NCI-H1105 (cell line): ENCODE measurements at places on chromosomes 2 and 18.

DNA sequence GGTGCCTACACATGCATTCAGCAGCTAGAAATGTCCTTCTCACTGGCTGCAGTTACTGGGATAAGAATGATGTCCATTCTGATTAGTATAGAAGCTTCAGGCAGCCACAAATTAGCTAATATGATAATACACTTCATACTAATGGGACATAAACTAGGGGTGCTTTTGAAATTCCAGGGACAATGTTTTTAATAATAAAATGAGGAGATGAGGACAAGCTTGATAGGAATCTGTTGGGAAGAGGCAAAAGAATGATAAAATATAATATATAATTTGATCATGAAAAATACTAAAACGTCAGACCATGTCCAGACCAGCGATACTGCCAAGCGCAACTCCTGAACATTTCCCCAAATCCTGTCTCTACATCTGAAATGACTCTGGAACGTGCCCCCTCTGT lies 157.1 kb downstream of the RIT2 start:
- DNase-seq, result no peak

- no peak for DNase-seq
These were observed 91.4 kb downstream of the COPS8 start for GRCh38 chr2:237177052-237177451.

DNA sequence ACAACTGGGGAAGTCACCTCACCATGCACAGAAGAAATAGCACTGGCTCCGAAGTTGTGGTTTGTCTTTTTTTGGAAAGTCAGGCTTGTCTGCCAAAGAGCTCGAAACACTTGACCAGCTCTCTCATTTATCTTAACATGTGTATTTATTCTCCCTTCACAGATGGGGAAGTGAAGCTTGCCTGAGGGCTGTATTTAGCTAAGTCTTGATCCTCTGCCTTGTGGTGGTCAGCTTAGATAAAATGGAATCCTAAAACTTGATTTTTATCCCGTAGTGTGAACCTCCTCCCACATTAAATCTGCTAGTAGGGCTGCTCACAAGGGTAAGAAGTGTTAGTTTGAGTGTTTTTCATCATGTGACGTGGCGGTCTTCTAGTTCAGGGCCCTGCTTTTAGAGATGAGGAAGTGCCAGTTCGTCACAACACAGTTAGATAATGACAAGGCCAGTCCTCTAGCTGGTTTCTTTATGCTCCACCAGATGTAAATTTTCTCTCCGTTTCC lies 89.7 kb downstream of the TMEM247 start:
- DNase-seq, result no peak

DNA sequence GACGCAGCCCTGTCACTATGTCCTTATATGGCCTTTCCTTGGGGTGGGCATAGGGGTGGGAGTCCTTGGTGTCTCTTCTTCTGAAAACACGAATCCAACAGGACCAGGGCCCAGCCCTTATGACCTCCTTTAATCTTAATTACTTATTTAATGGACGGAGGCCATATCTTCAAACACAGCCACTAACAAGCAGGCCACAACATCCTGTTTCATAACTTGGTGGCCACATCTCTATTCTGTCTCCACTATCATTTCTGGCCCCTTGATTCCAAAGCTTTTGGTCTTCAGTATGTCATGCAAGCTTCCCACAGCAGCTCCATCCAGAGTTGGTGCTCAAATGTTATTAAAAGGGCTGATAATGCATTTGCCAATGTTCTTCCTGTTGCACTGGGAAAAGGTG lies 287.3 kb upstream of the SMIM21 start:
- no peak for DNase-seq

- no peak for DNase-seq
These were observed 95.1 kb downstream of the BAZ2B start for GRCh38 chr2:159521272-159521671.

- DNase-seq, result no peak
These were observed 33.1 kb upstream of the CYP27A1 start for GRCh38 chr2:218748741-218749441.

DNA sequence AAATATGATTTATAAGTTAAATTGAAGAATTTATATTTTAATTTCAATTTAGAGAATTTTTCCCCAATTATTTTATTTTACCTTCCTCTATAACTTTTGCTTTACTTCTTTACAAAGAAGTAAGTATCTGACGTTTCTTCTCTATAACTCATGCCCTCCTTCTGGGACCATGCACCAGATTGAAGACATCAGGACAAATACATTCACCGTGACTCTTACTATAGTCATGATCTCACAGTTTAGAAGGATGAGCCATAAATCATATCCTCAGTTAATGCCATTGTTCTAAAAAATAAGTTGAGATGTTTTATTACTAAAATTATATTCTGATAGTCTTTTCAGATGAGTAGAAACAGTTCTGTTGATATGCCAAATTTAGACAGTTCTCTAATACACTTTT lies 279.3 kb downstream of the TMX3 start:
- DNase-seq, result no peak
